ENCODE measurements at places on chromosomes 16 and 17. TPM values are rescaled to one million over a fixed set of nuclear protein-coding genes. Genes with fewer than 3 reads are reported as not detected.

GPT2 gene
- 23.3 TPM for total RNA-seq

TOX3 gene
- not detected for total RNA-seq

INO80E gene
- total RNA-seq = 81.3 TPM

POLR3K gene
- 13.3 TPM for total RNA-seq

ABCC12 gene
- not detected for total RNA-seq

ETV4 gene
- total RNA-seq = 210 TPM

RANBP10 gene
- total RNA-seq = 6.8 TPM

TNK1 gene
- 3.5 TPM for total RNA-seq

GPR179 gene
- 0.05 TPM for total RNA-seq

SYT17 gene
- total RNA-seq = 4.1 TPM

NEUROD2 gene
- not detected for total RNA-seq

MYL4 gene
- total RNA-seq = not detected

PITPNM3 gene
- 1.0 TPM for total RNA-seq

MEIOC gene
- 0.82 TPM for total RNA-seq

MT1M gene
- total RNA-seq = not detected

CBX8 gene
- 7.8 TPM for total RNA-seq

SEPTIN1 gene
- total RNA-seq = 0.26 TPM

CD68 gene
- 24.5 TPM for total RNA-seq

SBK1 gene
- total RNA-seq = 0.09 TPM

C16orf86 gene
- not detected for total RNA-seq

PRSS8 gene
- total RNA-seq = not detected

NPIPB6 gene
- total RNA-seq = 0.58 TPM

TAT gene
- not detected for total RNA-seq

MT1F gene
- total RNA-seq = 0.72 TPM

OTOP3 gene
- not detected for total RNA-seq

RASL10B gene
- total RNA-seq = 2.3 TPM

Data from NCI-H460 (cell line).